ENCODE measurements at places on chromosomes 3 and 15.

- no peak for DNase-seq
These were observed 60.9 kb upstream of the TSC22D2 start for GRCh38 chr3:150346981-150347863.

DNA sequence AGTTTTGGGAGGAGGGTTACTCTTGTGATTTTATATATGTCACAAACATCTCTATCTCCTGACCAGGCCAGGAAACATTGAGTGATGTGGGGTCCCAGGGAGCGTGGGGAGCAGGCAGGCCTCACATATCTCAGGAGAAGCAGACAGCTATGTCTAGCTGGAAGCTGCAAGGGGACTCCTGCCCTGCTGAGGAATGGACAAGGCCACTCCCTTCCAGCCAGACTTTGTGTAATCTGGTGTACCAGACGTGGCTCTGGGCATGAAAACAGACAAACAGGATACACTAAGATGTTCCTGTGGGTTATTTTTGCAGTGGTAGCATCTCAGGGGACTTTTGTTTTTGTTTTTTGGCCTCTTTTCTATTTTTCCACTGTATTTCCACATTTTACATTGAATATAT lies 23.2 kb downstream of the CYP8B1 start:
- DNase-seq: no peak

- no peak for DNase-seq
These were observed 22.8 kb downstream of the LDHAL6B start for GRCh38 chr15:59229453-59229852.

DNA sequence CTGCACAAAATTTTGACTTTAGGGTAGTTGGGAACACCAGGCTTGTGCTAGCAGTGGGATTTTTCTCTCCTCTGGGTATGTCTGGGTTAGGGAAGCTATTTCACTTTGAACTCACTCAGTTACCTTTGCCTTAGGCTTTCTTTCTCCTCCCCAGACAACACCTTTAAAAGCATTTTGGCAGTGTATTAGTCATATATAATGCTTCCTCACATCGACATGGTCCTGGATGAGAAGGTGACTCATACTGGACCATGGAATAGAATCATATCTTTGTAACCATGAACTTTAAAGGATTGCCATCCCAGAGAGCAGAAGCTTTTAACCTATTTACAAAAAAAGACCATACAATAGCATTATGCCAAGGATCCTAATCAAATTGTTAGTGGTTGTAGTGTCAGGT lies 2.7 kb downstream of the RYR3 start:
- no peak for DNase-seq

GRCh38 chr15:39438799-39439592 lies 141.9 kb upstream of the THBS1 start:
- DNase-seq: no peak

DNA sequence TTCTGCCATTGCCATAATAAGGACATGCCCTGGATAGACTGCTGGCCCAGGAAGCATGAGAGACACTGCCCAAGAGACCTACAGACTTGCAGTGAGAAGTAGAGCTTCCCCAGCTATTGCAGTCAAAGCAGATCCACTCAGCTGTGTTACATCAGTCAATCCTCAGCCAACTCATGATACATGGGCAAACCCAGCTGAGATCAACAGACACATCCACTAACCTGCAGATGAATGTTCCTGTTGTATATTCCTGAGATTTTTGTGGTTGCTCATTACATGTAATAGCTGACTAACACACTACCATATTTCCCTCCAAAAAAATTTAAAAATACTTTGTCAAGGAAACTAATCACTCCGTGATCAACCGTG lies 68.6 kb downstream of the DCLK3 start:
- no peak for DNase-seq

DNA sequence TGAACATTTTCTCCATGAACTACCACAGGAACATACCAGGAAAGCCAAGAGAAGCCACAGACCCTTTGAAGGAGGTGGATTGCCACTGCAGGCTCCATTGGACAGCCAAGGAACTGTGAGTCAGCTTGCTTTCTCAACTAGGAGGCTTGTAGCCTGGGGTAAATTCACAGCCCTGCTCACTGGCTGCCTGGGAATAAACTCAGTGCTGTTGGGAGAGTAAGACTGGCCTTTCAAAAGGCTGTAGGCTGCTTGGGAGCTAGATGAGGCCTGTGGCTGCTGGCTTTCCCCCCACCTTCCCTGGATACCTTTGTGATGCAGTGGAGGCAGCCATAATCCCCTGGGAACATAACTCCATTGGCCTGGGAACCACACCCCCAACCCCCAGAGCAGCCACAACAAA lies 223.5 kb upstream of the RBMS3 start:
- DNase-seq: no peak

DNA sequence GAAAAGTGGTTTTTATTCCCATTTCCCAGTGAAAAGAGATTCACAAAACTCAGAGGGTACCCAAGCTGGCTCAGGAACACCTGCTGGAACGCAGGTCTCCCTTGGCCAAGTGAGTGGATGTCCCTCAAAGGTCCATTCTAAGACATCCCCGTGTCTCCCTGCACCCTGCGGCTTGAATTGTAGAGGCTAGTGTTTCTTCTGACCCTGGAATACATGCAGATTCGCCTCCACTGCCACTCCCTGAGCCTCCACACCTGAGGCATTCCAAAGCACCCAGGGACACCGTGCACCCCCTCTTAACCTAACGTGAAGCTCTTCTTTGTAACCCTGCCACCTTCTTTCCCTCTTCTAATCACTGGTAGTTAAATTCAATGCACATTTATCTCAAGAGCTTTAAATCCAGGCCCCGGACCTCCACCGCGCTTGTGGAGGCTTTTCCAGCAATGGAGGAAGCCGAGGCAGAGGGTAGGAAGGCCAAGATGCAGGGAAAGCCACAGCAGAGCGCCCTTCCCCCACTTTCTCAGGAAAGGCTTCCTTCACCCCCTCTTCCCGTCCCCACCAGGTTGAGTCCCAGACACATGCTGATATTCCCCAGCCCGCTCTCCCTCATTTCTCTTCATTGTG lies 590 bp upstream of the ITGA11 start:
- no peak for DNase-seq

DNA sequence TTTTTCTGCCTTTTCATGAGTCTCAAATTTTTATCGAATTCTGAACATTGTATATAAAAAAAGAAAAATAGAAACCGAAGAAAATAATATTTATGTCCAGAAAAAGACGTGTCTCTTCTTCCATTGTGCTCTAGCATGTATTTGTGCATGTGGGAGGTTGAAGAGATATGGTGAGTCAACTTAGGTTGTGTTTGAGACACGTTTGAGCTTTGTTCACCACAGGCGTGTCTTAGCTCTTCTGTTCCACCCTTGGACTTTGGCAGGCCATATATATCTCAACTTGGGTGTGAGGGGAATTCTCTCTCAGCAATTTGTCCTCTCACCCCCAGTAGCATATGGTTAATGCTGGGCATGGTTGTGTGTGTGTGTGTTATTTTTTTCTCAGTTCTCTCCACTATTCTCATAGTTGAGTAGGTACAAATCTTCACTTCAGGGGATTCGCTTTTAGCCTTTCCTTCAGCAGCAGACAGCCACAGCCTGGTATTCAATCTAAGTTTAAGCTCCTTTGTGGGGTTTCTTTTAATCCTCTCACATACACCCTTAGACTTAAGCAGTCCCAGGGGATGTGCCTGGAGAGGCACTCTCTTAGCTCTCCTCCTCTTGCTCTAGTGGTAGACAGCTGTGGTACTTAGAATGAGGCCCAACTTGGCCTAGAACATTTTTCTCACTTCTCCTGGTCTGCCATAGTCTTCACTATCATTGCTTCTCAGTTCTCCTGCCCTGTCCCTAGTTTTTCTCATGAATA lies 286.5 kb upstream of the RBMS3 start:
- DNase-seq: no peak

DNA sequence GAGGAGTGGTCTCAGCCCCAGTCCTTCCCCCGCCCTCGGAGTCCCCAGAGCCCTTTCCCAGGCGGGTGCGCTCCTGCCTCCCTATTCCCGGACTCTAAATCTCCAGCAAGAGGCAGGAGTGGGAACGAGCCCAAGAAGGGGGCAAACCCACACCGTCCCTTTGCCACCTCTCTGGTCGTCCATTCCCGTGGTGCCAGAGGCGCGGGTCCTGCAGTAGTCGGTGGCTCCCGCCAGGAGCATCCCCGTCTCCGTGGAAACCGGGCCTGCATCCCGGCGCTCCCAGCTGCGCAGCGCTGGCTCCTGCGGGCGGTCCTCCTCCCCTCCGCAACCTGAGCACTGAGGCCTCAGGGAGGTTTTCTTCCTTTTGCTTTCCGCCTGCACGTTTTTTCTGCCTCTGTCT lies 44.8 kb downstream of the LHFPL4 start:
- no peak for DNase-seq

- DNase-seq: no peak
These were observed 5.5 kb upstream of the COLQ start for GRCh38 chr3:15527031-15527459.
